B cell (primary cell): ENCODE measurements at places on chromosomes 11 and 22.

- DNase-seq: no peak
Measured at GRCh38 chr22:26544489-26544888, 32.2 kb upstream of the TFIP11 start.

GRCh38 chr22:20032407-20032991 lies 11.6 kb downstream of the TANGO2 start:
- no peak for DNase-seq

- no peak for DNase-seq
Measured at GRCh38 chr11:105033343-105033742, 1.6 kb downstream of the CASP1 start.

- no peak for DNase-seq
Measured at GRCh38 chr11:17613983-17614382, 66.9 kb downstream of the OTOG start.

- no peak for DNase-seq
Measured at GRCh38 chr11:103881584-103881983, 154.9 kb upstream of the DDI1 start.

- no peak for DNase-seq
Measured at GRCh38 chr11:115930291-115930690, 426.1 kb upstream of the CADM1 start.

- no peak for DNase-seq
Measured at GRCh38 chr11:108466405-108466804, 924 bp downstream of the C11orf65 start.

DNA sequence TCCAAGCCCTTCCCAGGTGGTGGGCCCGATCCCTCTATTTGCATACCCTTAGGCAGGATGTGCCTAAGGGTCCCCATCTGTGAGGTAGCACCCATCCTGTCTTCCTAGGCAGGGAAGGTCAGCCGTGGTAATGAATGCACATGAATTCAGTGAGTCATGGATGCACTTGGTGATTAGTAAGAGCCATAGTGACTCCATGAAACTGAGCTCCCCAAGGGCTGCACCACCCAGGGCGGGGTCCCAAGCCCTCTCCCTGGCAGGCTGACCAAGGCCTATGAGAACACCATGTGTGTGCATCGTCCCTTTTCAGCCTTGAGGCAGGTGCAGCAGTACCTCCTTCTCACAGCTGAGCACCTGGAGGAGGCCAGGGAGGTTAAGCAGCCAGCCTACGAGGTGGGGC lies 15.6 kb upstream of the SUSD2 start:
- DNase-seq: no peak

DNA sequence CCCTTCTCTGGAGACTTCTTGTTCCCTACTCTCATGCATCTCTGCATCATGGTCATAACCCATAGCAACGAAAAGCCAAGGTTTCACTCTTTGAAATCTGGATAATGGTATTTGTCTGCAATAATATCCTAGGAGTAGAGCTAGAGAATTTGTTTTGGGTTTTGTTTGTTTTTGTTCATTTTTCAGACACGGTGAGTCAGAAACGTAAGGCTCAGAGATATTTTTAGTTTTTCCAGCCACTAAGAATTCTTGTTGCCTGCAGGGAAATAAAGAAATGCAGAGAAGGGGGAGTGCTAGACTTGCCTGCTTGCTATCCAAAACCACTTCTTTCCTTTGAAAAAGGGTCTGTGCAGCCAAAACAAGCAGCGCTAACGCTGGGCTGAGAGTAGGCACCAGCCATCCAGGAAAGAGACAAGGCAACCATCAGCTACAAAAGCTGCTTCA lies 26.0 kb downstream of the POU2AF3 start:
- no peak for DNase-seq

DNA sequence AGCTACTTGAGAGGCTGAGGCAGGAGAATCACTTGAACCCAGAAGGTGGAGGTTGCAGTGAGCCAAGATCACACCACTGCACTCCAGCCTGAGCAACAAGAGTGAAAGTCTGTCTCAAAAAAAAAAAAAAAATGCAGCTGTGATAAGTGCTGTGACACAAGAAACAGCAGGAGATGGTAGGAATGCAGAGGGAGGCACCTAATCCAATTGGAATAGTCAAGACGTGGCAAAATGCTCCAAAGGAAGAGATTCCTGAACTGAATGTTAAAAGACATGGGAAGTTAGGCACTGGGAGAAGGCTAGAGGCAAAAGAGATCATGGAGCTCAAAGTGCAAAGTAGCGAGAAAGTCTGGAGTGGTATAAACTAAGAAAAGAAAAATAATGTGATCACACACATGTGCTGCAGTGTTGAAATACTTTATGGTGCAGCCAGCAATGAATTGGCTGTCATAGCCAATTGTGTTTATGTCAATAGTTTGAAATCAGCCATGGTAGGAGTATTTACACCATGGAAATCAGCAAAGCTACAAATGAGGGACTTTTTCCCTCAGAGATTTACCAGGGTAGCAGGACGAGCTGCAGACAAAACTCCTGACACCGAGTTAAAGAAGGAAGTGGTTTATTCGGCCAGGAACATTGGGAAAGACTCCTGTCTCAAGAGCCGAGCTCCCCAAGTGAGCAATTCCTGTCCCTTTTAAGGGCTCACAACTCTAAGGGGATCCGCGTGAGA lies 40.9 kb upstream of the LIPT2 start:
- DNase-seq: no peak

- no peak for DNase-seq
Measured at GRCh38 chr11:59800390-59801025, 10.1 kb downstream of the MRPL16 start.

GRCh38 chr11:30171661-30172060 lies 59.2 kb upstream of the FSHB start:
- DNase-seq: no peak

- no peak for DNase-seq
Measured at GRCh38 chr11:116876656-116877055, 39.2 kb upstream of the APOA1 start.

DNA sequence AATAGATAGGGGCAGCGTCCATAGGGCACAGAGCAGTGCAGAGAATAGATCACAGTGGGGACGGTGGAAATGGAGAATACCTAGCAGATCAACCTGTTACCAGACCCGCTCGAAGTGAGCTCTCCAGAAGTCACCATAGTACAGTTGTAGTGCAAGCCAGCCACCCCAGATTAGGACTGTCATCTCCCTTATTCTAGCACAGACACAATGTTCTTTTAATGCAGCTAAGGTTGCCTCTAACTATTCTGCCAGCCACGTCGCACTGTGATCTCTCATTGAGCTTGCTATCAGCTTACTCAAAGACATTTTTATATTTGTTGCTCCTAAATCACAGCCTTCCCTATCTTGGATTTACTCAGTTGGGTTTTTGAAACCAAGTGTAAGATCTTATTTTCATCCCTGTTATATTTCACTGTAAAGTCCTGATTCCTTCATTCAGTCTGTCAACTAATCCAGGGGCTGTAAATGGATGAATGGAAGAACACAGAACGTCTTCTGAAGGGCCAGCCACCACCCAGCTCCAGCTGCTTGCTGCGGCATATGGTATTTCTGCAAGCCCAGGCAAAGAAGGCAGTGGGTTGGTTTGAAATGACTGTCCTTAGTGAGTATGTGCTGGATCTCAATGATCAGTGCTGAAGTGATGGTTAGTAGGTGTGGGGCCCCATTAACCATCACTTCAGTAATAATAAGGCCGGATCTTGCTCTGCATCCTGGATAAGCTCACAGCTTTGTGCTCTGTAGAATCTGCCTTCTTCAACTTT lies 3.4 kb downstream of the PARVA start:
- DNase-seq: no peak

GRCh38 chr22:41781507-41781906 lies 19.0 kb upstream of the CCDC134 start:
- DNase-seq: no peak

- DNase-seq: no peak
Measured at GRCh38 chr11:69662806-69663205, 12.3 kb downstream of the LTO1 start.

DNA sequence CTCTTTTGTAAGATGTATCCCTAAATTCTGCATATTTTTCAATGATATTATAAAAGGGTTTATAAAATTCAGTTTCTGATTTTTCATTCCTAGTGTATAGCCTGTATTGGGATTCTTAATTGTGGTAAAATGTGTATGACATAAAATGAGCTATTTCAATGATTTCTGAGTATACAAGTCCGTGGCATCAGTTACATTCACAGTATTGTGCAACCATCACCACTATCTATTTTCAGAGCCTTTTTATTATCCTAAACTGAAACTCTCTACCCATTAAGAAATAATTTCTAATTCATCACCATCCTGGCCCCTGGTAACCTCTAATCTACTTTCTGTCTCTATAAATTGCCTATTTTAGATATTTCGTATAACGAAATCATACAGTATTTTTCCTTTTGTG lies 39.8 kb downstream of the EIF3F start:
- DNase-seq: no peak

- no peak for DNase-seq
Measured at GRCh38 chr22:27982630-27983180, 63.6 kb upstream of the PITPNB start.

GRCh38 chr11:793556-793955 lies 3.7 kb upstream of the CEND1 start:
- no peak for DNase-seq

- DNase-seq: no peak
Measured at GRCh38 chr11:14073849-14074476, 111.4 kb downstream of the SPON1 start.

DNA sequence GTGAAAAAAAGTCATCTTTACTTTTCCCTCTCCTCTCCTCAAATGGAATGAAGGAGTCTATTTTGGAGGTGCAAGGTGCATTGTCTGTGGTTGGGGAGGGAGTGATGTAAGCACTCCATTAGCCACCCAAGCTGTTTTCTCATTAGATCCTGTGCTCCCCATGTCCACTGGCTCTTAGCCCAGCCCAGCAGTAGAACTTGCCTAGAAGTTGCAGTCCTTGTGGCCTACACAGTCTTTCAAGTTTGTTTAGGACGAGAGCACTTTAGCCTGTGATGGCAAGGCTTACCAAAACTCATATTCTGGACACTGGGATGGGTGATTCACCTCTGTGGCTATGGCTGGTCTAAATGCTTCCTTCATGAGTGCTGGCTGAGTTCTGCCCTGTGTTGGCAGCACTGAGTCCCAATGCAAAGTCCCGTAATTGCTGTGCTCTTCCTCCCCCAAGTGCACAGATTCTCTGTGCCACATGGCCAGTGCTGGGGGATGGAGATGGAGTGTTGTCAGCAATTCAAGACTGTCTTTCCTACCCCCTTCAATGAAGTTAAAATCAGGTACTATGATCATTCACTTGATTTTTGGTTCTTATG lies 15.8 kb downstream of the SLC22A25 start:
- no peak for DNase-seq

DNA sequence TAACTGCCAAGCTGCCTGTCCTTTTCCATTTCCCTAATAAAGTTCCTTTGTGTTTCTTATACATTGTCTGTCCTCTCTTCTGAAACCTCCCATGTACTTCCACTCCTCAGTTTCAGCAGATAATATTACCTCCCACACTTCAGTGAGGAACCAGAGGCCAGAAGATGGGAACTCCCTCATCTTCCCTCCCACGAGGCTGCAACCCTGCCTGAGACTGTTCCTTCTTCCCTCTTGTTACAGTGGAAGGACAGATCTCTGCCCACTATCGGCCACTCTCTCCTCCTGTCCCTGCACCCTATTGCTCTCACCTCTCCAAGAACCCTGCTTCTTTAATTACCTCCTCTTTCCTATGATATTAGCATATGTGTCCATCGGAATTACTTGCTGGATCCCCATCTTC lies 38.1 kb upstream of the SWAP70 start:
- no peak for DNase-seq

- DNase-seq: peak; percentile 92
Measured at GRCh38 chr11:102452461-102453301, at the start of gene TMEM123. TSS of gene TMEM123 (minus strand) at chr11:102452765. CDS start at chr11:102452623, 142 bp downstream.

DNA sequence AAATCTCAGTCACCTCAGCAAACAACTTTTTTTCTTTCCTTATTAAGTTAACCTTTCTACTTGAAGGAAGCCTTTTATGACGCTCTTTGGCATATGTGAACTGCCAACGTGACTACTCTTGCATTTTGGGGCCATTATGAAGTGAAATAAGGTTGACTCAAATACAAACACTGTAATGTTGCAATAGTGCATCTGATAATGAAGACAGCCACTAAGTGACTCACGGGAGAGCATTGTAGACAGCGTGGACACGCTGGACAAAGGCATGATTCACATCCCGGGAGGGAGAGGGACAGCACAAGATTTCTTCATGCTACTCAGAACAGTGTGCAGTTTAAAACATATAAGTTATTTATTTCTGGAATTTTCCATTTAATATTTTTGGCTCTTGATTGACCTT lies 560.8 kb downstream of the ETS1 start:
- no peak for DNase-seq

DNA sequence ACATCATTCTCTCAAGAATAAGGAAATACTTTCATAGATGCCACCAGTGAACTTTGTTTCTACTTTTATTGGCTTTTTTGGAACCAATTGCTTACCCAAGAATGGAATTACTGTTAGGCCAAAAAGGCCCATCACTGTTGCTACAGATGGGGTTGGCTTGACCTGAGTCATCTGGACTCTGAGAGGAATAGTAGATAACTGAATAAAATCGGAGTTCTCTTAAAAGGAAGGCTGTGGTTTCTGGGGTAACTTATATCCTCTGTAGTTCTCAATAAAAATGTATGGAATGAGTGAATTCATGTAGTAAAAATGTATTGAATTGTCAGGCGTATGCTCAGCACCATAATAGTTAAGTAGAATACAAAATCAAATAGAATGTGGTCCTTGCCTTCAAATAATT lies 56.6 kb downstream of the ARHGEF12 start:
- no peak for DNase-seq

- DNase-seq: no peak
Measured at GRCh38 chr11:86664930-86665329, 7.5 kb downstream of the ME3 start.

GRCh38 chr11:126194121-126194543 lies 17.3 kb downstream of the RPUSD4 start:
- DNase-seq: peak; percentile 28

GRCh38 chr11:59783632-59784090 lies 26.9 kb downstream of the MRPL16 start:
- no peak for DNase-seq

DNA sequence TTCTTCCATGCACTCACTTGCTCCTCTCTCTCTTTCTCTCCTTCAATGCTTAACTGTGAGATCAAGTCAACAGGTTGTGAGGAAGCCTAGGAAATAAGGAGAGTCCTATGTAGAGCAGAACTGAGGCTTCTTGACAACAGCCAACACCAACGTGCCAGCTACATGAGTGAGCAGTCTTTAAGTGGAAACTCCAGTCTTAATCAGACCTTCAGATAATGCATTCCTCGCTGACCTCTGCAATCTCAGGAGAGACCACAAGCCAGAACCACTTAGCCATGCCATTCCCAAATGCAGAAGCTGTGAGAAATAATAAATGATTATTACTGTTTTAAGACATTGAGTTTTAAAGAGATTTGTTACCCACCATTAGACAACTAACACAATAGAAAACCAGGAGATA lies 6.1 kb upstream of the TEAD1 start:
- no peak for DNase-seq
